ENCODE measurements at places on chromosomes 7 and 10. TPM values are rescaled to one million over a fixed set of nuclear protein-coding genes. Genes with fewer than 3 reads are reported as not detected.
A peak's percentile ranks its signal among the peaks of the same experiment; 100 is the strongest.

Gene OR2A42
- total RNA-seq: not detected

Gene LLCFC1
- not detected for total RNA-seq

Gene OR2A5
- total RNA-seq: not detected

Gene TFR2
- 0.41 TPM for total RNA-seq

Gene VSTM4
- total RNA-seq: 19.5 TPM

Gene OR2A1
- not detected for total RNA-seq

Gene GDI2
- total RNA-seq: 174 TPM

Gene AGBL3
- total RNA-seq: 3.9 TPM

Gene C10orf67
- total RNA-seq: 1.6 TPM

- DNase-seq: no peak
Measured at GRCh38 chr7:31991406-31991805, 78.8 kb downstream of the PDE1C start.

- DNase-seq: no peak
Measured at GRCh38 chr7:67018940-67019339, 22.3 kb downstream of the TYW1 start.

- DNase-seq: no peak
Measured at GRCh38 chr10:14186245-14186644, 144.5 kb downstream of the FRMD4A start.

DNA sequence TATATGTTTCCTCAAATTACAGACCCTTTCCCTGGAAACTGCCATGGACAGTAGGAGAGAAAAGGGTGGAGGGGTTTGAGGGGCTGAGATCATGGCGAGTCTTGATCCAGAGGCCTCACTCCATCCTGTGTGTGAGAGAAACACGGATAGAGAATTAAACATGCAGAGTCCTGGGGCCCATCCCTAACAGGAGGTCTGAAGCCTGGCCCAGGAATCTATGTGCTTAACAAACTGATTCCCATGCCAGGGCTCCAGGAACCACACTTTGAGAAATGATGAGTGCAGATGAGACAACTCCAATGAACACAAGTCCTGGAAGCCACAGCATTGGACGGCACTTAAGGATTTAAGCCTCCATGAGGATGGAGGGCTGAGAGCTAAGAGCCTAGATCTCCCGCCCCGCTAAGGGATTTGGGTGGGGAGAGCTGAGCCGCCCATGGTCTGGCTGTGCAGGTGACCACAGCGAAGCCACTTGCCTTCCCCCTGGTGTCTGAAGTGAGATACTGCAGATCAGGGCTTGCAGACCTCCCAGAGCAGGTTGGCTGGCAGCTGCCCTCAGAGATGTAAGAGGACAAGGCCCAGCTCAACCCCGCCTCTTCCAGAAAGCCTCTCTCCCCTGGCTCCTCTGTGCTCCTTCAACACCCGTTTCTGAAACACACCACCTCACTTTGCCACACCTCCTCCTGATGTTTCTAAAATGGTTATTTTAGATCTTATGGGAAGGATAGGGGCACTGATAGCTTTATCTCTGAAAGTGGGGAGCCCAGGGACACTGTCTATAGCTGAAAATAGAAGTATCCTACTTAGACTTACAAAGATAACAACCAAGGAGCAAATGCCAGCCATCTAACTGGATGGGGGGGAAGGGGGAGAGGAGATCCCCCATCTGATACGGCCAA lies 24.8 kb upstream of the EIF5AL1 start:
- DNase-seq: peak; percentile 71

GRCh38 chr10:122113945-122114747 lies 125.2 kb downstream of the TACC2 start:
- no peak for DNase-seq

- no peak for DNase-seq
Measured at GRCh38 chr10:104907521-104907920, 266.4 kb downstream of the SORCS3 start.

DNA sequence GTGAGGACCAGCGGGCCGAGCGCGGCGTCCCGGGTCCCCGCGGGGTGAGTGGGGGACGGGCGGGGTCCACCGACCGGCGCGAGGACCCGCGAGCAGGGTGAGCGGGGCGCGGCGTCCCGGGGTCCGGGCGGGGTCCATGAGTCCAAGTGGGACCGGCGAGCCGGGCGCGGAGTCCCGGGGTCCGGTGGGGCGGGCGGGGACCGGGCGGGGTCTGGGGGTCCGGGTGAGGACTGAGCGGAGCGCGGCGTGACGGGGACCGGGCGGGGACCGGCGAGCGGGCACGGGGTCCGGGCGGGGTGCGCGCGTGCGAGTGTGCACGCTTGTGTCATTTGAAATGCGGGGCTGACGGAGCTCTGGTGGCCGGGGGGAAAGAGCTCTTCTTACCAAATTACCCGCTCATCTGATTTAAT lies 765 bp downstream of the CELF2 start:
- DNase-seq: peak; percentile 71

GRCh38 chr7:130777426-130777825 lies 43.4 kb upstream of the KLF14 start:
- no peak for DNase-seq

DNA sequence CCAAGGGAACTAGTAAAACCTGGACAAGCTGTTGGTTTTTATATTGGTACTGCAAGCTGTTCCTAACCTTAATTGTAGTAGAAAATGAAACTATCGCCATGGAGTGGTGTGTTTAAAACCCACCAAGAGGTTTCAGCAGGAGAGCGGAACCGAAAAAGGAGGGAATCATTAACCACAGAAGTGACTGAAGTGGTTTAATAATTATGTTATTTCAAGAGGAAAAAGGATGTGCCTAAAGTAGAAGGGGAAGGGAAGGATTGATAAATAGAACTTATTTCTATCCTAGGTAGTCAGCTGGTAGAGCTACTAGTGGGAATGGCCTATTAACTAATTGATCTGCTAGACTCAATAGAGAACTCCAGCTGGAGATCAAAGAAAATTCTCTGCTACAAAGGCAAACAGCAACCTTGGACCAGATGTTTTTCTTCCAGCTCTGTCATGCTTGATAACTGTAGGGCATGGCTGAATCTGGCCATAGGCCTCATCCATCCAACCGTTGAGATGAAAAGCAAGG lies 91.8 kb downstream of the BAMBI start:
- DNase-seq: no peak

DNA sequence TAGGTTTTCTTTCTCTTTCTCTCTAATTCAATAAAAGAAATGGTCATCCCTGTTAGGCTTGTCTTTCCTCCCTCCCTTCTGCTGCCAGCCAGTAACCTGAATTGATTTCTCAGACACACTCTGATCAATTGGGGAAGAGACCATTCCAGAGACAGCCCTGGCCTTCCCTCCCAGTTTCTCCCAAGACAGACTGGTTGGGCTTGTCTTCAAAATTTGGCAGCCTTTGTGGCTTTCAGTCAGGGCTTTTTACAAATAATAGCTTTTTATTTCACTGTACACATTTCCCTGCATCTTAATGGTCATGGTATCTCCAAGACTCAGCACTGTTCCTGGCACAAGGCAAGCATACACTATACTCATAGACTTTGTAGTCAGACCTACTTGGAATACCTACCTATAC lies 33.9 kb downstream of the BCAP29 start:
- no peak for DNase-seq

DNA sequence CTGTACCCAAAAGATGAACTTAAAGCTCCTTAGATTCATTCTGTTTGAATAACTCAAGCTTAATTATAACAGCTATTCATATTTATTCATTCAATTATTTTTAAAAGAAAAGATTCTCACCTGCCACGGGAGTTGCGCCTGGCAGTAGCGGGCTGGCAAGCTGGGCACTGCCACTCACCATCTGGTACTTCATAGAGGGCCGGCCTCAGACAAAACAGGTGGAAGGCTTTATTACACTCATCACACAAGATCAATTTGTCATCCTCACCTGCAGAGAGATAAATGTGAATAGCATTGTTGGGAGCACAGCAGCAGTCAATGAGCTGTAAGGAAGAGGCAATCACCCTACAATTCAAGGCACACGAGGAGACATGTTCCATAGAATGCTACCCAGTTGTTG lies 15.8 kb downstream of the FZD9 start:
- no peak for DNase-seq

DNA sequence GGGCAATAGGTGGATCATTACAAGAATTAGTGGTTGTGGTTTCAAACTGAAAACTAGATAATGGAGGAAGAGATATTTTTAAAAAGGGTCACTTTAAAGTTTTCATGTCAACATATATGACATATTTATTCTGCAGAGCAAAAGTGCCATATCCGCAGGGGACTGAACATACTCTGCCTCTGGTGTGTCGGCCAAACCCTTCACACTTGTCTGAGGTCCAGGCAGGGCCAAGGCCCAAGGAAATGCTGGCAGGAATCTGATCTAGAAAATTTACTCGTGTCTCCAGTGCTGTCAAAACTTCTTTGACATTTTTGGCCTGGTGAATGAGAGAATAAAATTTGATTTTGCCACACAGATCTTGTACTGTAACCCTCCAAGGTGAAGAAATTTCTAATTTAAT lies 562.3 kb downstream of the CCSER2 start:
- DNase-seq: no peak

Data from upper lobe of right lung (tissue), 1 donor.